Effector memory CD8-positive, alpha-beta T cell (primary cell): ENCODE measurements at places on chromosomes 3 and 15.

DNA sequence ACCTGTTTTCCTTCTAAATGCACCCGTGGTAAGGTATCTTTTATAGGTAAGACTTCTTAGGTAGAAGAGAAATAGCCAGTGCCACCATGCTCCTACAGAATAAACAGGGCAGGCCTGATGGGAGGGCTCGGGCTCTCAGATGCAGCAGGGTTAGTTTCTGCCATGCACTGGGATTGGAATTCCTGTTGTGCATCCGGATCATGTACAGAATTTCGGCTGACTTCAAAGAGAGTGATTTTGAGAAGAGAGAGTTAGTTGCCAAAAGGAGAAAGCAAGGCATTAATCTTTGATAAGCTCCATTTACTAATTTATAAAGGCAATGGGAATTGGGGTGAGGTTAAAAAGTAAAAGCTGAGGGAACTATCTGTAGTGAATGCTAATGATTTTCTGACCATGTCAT, 211.2 kb downstream of the WDR72 start:
- no peak for DNase-seq

GRCh38 chr3:146078031-146078430, 83.0 kb downstream of the PLOD2 start:
- no peak for DNase-seq

DNA sequence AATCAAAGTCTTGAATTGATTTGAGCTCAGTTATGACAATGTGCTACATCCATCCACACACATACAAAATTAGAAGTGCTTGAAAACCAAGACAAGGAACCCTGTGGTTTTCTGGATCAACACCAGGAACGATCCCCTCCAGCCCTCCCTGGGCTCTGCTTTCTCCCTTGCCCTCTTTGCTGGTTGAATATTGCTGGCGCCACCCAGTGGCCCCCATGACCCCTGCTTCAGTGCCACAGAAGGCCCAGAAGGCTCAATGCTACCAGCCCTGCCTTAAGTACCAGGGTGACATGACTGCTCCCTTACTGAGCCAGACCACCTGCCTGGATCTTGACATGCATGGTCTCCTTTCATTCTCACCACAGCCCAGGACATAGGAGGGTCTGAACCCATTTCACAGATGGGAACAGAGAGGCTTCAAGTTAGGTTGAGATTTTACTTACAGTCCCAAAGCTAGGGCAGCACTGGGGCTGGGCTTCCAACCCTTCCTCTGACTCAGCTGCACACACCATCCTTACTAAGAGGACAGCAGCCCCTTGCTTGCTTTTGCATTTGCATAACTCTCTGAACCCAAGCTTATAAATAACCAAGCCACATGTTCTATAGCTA, 15.0 kb downstream of the IL12A start:
- DNase-seq, result peak; percentile 23

GRCh38 chr3:108090049-108090700, 656 bp downstream of the CD47 start:
- DNase-seq, result peak; percentile 51

DNA sequence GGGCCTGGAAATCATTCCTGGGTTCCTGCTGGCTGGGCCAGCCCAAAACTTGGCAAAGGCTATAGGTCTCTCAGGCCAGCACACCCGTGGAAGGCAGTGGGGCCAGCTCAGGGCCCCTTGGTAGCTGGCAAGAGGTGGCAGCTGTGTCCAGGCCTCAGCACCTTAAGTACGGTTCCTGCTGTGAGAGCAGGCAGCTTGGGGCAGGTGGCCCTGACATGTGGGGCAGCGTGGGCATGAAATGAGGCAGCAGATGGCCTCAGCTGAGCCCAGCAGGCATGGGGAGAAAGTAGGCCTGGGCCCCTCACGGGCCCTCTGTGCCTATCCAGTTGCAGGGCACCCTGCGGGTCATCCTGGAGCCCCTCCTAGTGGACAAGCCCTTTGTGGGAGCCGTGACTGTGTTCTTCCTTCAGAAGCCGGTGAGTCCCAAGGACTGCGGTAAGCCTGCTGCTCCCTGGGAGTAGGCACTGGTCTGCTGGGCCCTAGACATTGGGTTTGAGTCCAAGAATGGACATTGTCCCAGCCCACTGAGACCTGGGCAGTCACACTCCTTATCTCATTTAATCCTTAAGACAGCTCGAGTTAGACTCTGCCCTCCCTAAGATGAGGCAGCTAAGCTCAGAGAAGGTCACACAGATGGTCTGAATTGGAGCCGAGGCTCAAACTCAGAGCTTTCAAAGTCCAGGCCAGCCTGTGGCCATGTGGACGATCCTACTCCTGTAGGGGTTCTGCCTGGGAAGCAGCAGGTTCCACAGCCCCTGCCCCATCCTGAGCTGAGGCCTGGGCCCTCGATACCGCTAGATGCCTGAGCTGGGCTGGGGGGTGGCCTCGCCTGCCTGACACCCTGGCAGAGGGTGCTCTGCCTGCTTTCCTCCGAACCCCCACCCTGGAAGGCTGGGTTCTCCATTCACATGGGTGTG, 25.5 kb downstream of the ESYT3 start:
- DNase-seq, result no peak

GRCh38 chr3:19702416-19703078, 231.5 kb downstream of the EFHB start:
- DNase-seq, result no peak

DNA sequence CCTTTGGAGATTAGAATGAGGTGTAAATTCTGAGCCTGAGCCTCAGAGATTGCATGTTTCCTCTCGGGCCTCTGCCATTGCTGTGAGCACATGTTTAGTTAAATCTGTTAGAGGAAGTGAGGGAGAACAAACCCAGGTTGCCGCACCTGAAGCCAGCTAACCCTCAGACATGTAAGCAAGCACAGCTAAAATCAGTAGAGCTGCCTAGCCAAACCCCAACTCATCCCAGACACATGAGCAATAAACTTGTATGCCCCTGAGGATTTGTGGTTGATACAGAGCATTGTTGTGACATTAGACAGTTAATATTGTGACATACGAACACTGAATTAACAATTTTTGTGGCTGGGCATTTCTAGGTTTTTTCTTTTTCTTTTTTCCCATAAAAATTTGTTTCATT, 41.9 kb downstream of the NMD3 start:
- DNase-seq, result no peak

- no peak for DNase-seq
These were observed 138.8 kb upstream of the PRR20G start for GRCh38 chr3:127426444-127427153.

- no peak for DNase-seq
These were observed 151.4 kb downstream of the POLR2M start for GRCh38 chr15:57857871-57858270.

GRCh38 chr15:48584090-48584811, 61.3 kb downstream of the FBN1 start:
- DNase-seq, result no peak

GRCh38 chr3:53842436-53843194, 3.6 kb downstream of the CHDH start:
- no peak for DNase-seq

- no peak for DNase-seq
These were observed 5.2 kb upstream of the CPLX3 start for GRCh38 chr15:74821091-74821789.

- DNase-seq, result no peak
These were observed 60.3 kb upstream of the HERC1 start for GRCh38 chr15:63893866-63894661.

DNA sequence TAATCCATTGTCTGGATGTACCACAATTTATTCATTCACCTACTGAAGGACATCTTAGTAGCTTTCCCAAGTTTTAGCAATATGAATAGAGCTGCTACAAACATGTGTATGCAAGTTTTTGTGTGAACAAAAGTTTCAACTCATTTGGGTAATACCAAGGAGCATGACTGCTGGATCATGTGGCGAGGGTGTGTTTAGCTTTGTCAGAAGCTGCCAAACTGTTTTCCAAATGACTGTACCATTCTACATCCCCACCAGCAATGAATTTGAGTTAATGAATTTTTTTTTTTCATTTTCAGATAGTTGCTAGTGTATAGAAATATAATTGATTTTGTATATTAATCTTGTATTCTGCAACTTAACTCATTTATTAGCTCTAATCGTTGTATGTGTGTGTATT, 20.0 kb upstream of the ELP6 start:
- no peak for DNase-seq

- DNase-seq, result no peak
These were observed 484.2 kb downstream of the MECOM start for GRCh38 chr3:169179321-169179720.

DNA sequence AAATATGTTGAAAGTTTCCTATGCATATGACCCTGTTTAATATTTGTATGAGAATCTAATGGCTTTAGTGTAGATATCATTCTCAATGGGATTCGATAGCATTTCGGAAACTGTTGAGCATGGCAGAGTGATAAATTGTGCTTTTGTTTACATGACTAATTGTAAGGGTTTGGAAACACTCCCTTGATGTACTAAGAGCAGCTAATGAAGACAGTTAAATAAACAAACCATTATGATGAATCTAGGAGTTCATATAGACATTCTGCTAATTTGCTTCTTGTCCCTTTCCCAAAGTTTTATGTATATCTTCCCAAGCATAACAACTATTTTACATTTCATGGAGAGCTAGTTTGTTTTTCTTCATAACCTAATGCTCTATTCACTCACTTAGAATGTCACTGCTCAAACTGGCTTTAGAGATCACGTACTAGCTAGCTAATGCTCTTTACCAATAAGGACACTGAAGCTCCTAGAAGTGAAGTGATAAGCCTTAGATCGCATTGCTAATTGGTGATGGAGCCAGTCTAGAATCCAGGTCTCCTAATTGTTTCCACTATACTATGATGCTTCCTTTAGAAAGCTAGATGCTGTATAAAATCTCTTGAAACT, 140.8 kb downstream of the TP63 start:
- no peak for DNase-seq

- DNase-seq, result peak; percentile 13
These were observed 1.0 kb downstream of the ANP32A start for GRCh38 chr15:68819495-68820294.

DNA sequence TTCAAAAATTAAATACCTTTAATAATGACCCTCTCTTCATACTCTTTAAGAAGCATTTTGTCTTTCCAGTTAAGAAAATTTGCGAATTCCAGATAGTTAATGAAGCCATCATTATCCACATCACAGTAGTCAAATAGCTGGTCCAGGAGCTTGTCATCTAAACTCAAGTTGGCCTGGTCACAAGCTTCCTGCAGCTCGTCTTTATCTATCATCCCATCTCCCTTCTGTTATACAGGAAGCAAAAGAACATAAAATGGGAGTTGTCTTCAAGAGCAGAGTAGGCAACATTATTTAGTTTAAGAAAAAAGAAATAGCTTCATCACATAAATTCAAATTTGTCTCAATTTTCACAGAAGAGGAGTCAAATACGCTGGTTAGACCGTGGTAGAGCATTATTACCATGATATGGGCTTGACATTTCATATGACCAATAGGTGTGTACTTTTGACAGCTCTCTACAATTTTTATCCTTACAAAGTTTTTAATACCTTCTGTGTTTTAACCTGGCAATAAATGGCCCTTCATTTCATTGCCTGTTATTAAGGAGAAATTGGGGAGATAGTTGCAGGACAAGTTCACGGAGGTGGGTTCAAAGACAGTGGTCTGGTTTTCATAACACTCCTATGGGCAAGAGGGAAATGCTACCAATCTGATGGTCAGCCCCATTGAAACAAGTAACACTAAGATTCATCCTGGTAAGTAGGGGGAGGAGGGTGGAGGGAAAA, 45.4 kb downstream of the EFHB start:
- DNase-seq, result no peak

DNA sequence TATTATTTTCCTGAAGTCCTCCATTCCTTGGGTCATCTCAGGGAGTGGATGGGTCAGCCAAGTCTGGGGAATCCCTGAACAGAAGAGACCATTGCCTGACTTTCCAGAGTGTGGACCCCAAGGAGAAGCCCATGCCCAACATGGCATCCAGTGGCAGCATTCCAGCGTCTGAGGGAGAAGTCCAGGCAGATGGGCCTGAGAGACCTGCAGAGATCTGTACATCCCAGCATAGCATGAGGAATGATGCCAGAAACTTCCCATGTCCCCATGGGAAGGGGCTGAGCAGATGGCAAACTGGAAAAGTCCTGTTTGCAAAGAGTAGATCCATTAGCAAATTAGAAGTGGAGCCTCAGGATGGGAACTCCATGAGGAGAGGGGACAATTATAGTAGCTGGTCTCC, 17.6 kb upstream of the COLQ start:
- DNase-seq, result no peak

DNA sequence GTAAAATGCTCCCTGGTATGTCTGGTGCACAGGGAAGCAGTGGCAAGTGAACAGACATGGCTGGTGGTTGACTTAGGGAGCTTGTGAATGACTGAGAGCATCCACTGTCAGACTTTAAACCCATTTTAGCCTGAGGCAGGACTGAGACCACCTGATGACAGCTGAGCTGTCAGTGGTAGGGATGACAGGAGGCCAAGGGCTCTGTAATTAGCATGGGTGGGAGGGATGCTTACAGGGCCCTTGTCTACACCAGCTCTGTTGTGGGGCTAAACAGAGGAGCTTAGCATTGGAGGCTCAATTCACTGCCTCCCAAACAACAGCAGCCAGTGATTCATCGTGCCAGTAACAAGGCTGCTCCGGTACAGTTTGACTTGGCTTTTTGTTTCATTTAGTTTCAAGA, 169.4 kb downstream of the CHST2 start:
- DNase-seq, result no peak

GRCh38 chr3:105970283-105970682, 101.5 kb upstream of the CBLB start:
- no peak for DNase-seq

DNA sequence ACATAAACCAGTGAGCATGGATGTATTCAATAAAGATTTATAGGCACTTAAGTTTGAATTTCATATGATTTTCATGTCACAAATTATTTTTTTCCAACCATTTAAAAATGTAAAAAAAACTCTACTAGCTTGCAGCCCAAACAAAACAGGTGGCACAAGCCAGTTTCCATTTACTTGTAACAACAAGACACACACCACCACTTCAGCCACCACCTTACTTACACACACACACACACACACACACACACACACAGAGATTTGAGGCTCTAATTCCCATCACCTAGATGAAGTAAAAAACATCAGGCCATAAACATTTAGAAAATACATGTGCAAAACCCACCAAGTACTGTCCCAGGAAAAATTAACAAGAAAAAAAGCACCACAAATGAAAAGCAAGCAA, 25.3 kb downstream of the MYO9A start:
- no peak for DNase-seq

GRCh38 chr3:10619989-10620832, 114.8 kb upstream of the ATP2B2 start:
- no peak for DNase-seq
